ENCODE measurements at places on chromosomes 3 and 15.
A peak's percentile ranks its signal among the peaks of the same experiment; 100 is the strongest.

GRCh38 chr15:80744826-80745225 is 34.3 kb upstream of the CEMIP start:
- no peak for DNase-seq

DNA sequence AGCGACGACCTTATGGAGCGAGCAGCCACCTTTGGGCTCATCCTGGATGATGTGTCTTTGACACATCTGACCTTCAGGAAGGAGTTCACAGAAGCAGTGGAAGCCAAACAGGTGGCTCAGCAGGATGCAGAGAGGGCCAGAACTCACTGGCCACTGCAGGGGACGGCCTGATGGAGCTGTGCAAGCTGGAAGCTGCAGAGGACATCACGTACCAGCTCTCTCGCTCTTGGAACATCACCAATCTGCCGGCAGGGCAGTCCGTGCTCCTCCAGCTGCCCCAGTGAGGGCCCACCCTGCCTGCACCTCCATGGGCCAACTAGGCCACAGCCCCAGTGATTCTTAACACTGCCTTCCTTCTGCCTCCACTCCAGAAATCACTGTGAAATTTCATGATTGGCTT is 10.4 kb downstream of the NR1I2 start:
- no peak for DNase-seq

DNA sequence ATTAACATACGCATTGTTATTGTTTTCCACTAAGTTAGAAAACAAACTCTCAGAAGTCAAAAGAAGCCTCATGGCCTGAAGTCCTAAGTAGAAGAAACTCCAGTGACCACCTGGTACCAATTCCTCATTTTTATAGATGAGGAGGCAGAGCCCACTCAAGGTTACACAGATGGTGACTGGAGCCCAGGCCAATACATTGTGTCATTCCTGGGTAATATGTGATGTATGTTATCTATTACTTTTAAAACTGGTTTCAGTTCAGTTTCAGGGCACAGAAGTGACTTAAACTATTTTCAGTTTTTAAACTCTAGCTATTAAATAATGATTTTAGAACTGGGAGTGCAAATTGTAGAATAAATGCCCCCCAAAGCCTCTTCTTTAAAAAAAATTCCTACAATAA is 66.7 kb upstream of the STXBP5L start:
- no peak for DNase-seq

DNA sequence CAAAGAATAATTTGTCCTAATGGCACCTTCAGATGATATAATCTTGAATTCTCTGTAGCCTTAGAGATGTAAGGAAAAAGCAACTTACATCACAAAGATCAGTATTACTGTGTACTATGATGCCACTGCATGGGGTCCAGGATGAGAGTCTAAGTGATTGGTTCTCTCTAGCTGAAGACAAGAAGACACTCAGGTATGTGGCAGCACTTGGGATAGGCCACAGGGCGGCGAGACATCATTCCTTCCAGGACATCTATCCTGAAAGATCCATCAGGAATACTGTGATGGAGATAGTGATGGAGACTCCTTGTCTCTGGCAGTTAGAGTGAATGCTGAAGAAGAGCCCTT is 2.5 kb downstream of the CD200 start:
- DNase-seq: no peak

DNA sequence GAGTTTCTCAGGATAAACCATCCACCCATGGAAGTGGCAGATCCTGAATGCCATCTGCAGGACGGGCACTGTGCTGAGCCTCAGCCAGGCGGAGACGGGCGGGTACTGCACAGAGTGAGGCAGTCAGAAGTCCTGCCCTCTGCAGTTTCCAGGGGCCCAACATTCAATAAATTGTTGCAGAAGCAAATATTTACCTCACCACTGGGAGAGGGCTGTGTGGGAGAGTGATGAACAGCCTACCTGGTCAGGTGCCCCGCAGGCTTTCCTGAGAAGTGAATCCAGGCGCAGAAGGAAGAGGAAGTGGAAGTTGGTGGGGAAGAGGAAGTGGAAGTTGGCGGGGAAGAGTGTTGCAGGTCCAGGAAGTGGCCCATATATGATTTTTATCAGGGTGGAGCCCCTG is 100.8 kb downstream of the SLCO3A1 start:
- no peak for DNase-seq

DNA sequence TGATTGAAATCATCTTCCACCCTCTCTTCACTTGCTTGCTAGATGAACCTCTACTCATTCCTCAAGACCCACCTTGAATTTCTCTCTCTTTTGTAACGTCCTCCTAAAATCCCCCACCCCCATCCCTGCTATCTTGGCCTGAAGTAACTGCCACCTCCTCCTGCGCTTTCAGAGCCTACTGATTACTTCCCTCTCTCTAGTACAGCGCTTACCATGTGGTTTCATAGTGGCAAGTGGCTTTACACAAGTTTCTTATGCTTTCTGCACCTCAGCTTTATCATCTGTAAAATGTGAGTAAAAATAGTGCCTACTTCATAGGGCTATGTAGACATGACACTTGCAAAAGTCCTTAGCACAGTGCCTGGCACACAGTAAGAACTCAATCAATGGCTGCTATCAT is 28.7 kb upstream of the DAZL start:
- no peak for DNase-seq

- no peak for DNase-seq
Observed at GRCh38 chr3:28039234-28039633, 202.2 kb upstream of the CMC1 start.

DNA sequence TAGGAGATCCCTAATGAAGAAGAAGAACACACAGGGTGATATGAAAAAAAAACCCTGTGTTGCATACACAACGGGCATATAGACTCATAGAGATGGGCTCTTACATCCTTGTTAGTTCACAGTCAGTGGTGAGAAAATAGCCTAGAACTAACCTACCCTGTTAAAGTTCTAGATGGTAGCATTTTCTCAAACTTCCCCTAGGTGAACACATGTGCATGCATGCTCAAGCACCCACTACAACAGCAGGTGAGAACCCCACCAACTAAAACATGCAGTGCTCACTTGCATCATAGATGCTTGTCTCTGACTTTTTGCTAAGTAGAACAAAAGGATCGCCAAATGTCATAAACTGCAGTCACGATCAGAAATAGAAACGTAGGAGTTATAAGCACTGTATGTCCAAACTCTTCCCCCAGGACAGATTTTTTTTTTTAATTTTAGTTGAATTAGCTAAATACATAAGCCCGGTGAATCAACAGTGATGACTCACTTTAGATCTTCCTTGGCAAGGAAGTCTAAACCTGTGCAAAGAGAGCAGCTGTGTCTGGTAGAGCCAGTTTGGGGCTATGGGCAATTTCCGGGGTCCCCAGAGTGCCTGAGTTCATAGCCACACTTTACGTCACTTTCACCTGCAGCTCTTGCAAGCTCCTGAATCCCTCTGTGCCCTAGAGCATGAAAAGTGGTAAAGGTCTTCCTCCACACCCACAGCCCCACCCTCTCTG is 96.2 kb upstream of the SEMA6D start:
- DNase-seq: no peak

GRCh38 chr3:197022405-197023231 is 7.0 kb downstream of the MELTF start:
- peak; percentile 51 for DNase-seq

DNA sequence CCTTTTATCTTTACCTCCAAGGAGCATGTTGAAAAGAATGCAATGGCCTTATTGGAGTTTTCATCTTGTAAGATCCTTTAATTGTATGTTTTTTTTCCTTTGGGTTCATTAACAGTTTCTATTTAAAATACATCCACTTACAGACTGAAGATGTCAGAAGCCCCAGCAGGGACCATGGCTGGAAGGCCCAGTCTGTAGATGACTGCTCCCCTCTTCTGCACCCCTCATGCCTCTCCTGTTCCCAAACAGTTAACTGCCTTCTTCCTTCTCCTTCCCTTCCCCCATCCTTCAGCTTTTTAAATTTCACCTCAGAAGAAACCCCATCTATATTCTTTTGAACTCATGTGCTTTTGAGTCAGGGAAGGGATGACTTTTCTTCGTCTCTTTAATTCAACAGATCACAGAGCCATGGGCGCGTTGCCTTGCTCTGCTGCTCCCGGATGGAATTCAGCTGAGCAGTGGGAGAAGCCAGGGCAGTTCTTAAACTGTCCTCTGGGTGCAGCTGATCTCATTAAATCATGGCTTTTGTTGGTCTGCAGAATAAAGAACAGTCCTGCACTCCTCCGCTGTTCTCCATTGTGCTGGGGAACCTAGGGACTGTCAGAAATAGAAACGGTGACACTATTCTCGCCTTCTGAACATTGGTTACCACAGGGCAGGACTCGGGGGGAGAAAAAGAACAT is 71.5 kb upstream of the EIF1B start:
- peak; percentile 27 for DNase-seq

- DNase-seq: no peak
Observed at GRCh38 chr3:53478921-53479664, 15.3 kb upstream of the CACNA1D start.

GRCh38 chr3:100761211-100761942 is 52.1 kb downstream of the TFG start:
- DNase-seq: no peak

DNA sequence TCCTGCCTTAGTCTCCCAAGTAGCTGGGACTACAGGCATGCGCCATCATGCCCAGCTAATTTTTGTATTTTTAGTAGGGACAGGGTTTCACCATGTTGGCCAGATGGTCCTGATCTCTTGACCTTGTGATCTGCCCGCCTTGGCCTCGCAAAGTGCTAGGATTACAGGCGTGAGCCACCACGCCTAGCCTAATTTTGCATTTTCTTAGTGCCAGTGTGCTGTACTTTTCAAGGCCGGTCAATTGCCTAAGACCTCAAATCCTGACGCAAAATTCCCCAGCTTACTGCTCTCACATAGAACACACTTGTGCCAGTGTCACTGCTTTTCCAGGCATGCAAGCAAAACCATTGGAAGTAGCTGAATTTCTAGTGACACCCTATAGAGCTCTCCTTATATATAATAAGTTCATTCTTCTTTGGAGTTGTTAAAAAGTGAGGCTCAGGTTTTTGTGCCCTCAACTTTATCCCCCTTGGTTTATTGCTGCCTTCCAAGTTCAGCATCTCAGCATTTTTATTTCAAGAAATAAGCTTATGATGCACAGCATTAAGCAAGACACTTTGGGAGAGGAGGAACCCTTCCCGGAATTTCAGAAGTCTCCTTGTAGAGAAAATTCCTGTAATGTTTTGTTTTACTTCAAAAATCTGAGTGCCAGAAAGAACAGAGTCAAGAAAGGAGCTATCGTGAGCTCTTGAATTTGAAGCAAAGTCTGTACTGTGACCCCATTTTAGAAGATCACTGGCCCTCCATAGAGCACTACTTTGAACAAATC is 93.2 kb downstream of the FILIP1L start:
- no peak for DNase-seq

DNA sequence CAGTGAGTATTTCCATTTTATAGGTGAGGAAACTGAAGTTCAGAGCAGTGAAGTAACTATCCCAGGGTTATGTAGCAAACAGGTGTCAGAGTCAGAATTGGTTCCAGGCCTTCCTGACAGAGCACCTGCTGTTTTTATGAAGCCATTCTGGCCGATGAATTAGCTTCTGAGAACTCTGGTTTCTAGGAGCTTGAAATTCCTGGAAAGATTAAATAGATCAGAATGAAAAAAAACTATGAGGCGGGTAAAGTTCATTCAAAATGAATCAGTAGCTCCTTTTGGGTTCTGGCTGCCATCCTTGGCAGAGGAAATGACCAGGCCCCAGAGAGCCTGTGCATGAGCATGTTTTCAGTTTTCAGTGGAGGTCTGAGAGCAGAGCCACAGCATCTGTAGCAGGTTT is 59.3 kb upstream of the CFAP161 start:
- DNase-seq: no peak

GRCh38 chr3:184378651-184379357 is 797 bp upstream of the THPO start:
- no peak for DNase-seq

DNA sequence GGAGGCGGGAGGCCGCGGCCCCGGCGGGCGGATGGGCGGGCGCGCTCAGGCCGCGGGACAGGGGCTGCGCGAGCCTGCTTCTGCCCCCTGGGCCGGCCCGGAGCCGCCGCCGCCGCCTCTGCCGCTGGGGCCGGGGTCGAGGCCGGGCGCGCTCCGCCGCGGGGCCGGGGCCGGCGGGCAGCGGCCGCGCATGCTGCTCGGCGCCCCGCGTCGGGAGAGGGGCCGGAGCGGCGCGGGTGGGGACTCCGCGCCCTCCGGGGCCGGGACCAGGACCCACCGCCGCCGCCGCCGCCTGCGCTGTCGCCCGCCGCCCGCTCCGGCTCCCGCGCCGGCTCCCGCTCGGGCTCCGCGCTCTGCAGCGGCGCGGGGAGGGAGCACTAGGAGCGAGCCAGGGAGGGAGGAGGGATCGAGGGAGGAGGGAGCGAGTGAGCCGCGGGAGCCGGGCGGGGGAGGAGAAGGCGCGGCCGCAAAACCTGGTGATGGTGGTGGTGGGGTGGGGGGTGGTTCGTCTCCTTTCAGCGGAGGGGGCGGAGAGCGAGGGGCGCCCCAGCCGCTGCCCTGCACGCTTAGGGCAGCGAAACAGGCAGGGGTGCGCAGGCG is at the start of gene LINGO1:
Gene LINGO1 (minus strand): TSS at position 379 of the 600 bp plus-strand sequence. CDS start 597 bp downstream, outside the sequence.
- peak; percentile 51 for DNase-seq

GRCh38 chr3:72973786-72974185 is 22.8 kb upstream of the PPP4R2 start:
- no peak for DNase-seq

DNA sequence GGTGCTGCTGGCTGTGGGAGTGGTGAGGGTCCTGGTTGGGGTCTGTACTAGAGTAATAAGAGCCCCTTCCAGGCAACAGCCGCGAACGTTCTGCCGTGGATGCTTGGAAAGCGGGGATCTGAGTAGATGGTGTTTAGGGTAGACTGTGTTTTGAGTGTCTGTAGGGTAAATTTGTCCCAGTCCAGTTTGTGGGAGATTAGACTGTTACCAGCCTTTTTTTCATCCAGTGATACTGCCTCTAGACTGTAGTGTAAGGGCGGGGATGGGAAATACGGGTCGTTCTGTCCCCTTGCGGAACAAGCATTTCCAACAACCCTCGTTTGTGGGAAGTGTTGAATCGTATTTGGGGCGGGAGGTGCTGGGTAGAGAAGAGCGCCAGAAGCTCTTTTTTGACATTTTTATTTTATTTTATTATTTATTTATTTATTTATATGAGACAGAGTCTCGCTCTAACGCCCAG is 424 bp downstream of the HAUS2 start:
- no peak for DNase-seq

- DNase-seq: no peak
Observed at GRCh38 chr15:73035221-73035620, 17.0 kb upstream of the NEO1 start.

- no peak for DNase-seq
Observed at GRCh38 chr3:3998140-3998922, 199.1 kb downstream of the LRRN1 start.

- no peak for DNase-seq
Observed at GRCh38 chr3:10435850-10436249, 69.5 kb downstream of the ATP2B2 start.

- no peak for DNase-seq
Observed at GRCh38 chr15:27486051-27486450, 515.1 kb downstream of the GABRG3 start.

GRCh38 chr3:141940194-141940776 is 63.8 kb downstream of the ATP1B3 start:
- no peak for DNase-seq

- DNase-seq: no peak
Observed at GRCh38 chr15:57038040-57038439, 119.6 kb downstream of the TCF12 start.

- no peak for DNase-seq
Observed at GRCh38 chr3:19232566-19232965, 84.3 kb downstream of the KCNH8 start.

- no peak for DNase-seq
Observed at GRCh38 chr3:127940116-127940515, 25.1 kb downstream of the KBTBD12 start.

- no peak for DNase-seq
Observed at GRCh38 chr3:112127522-112128494, 5.2 kb downstream of the GCSAM start.

- DNase-seq: no peak
Observed at GRCh38 chr15:50979041-50979440, 70.6 kb downstream of the AP4E1 start.
